ENCODE measurements at places on chromosomes 16 and 17.
A peak's percentile ranks its signal among the peaks of the same experiment; 100 is the strongest.

GRCh38 chr17:6676802-6677157 is 25.2 kb downstream of the C17orf100 start:
- H3K27ac ChIP-seq: no peak overlapping the region
- H3K36me3 ChIP-seq: no peaks in the 10 kb centered on the region
- DNase-seq: no peak
- no peak overlapping the region for H3K4me3 ChIP-seq
- peaks cover 9% of the 10 kb centered on the region for H3K4me1 ChIP-seq

DNA sequence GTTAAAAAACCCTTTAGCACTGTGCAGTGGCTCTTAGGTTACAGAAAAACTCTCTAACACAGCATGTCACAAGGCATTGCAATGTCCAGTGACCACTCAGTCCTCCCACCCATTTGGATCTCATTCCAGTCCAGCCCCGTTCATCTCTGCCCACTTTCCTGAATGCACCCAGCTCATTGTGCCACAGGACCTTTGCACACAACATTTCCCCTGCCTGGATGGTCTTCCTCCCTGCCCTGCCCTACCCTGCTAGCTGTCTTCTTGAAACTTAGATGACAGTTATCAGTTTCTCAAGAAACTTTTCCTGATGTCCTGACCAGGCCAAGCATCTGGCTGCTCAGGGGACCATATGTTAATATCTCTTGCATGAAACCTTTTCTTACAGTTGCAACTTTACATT is 67.2 kb downstream of the WWP2 start:
- no peak overlapping the region for H3K27ac ChIP-seq
- H3K4me3 ChIP-seq: no peak overlapping the region
- no peak for DNase-seq
- no peaks in the 10 kb centered on the region for H3K4me1 ChIP-seq
- peaks cover 7% of the 10 kb centered on the region for H3K36me3 ChIP-seq

GRCh38 chr16:13042291-13042685 is 140.9 kb downstream of the SHISA9 start:
- no peak for DNase-seq
- no peaks in the 10 kb centered on the region for H3K4me1 ChIP-seq
- no peak overlapping the region for H3K4me3 ChIP-seq
- no peak overlapping the region for H3K27ac ChIP-seq

GRCh38 chr17:7572588-7573323 is 6.7 kb upstream of the CD68 start:
- H3K4me3 ChIP-seq: peak overlapping the region; percentile 57
- H3K27me3 ChIP-seq: no peaks in the 10 kb centered on the region
- H3K4me1 ChIP-seq: peaks cover 44% of the 10 kb centered on the region
- peak overlapping the region; percentile 97 for H3K27ac ChIP-seq
- peaks cover 51% of the 10 kb centered on the region for H3K36me3 ChIP-seq

GRCh38 chr16:67415872-67416793 is at the start of gene ZDHHC1:
ZDHHC1 (minus strand) TSS chr16:67416477; CDS start chr16:67407775, 8,702 bp downstream.
- no peaks in the 10 kb centered on the region for H3K36me3 ChIP-seq
- DNase-seq: peak; percentile 28
- H3K27me3 ChIP-seq: peaks cover 11% of the 10 kb centered on the region
- H3K4me1 ChIP-seq: peaks cover 9% of the 10 kb centered on the region
- peak within 1 kb of the TSS; percentile 26 for H3K27ac ChIP-seq
- peak within 1 kb of the TSS; percentile 27 for H3K4me3 ChIP-seq

DNA sequence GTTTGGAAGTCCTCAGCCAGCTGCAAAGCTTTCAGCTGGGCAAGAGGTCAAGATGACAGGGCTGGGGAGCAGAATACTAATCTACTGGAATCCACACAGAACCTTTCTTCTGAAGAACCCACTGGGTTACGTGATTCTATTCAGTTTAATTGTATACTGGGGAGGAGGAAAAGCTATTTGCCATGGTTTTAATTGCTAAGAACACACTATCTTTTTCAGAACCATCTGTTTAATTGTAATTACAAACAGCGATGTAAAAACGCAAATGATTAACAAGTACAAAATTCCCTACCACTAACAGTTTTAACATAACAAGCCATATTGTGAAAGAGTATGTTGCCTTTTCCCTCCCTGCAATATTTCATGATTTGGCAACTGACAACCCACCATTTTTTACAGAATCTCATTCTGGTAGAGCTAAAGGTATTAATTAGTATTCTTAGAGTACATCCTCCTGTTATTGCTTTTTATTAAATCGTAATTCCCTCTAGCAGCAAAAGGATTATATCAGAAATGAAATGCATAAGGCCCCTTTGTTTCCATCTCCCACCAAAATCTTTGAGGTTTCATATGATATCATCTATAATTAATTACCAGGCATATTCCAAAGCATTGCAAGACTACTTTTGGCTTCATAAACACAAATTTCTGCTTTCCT is 12.1 kb downstream of the HYDIN start:
- no peak overlapping the region for H3K4me3 ChIP-seq
- no peaks in the 10 kb centered on the region for H3K36me3 ChIP-seq
- H3K27me3 ChIP-seq: no peaks in the 10 kb centered on the region
- DNase-seq: no peak
- no peaks in the 10 kb centered on the region for H3K4me1 ChIP-seq

DNA sequence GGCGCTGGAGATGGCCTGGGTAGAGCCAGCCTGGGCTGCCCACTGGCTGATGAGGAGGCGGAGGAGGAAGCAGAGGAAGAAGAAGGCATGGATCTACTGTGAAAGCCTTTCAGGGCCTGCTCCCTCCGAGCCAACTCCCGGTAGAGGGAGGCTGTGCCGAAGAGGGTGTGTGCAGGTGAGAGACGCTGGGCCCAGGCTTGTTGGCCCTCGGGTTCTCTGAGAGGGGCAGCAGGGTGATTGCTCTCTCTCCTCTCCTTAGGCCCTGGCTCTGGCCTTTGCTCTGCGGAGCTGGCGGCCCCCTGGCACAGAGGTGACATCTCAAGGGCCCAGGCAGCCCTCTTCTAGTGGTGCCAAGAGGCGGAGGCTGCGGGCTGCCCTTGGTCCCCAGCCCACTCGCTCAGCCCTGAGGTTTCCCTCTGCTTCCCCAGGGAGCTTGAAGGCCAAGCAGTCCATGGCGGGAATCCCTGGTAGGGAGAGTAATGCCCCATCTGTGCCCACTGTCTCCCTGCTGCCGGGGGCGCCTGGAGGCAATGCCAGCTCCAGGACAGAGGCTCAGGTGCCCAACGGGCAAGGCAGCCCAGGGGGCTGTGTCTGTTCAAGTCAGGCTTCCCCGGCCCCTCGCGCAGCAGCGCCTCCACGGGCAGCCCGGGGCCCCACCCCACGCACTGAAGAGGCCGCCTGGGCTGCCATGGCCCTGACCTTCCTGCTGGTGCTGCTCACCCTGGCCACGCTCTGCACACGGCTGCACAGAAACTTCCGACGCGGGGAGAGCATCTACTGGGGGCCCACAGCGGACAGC is 3.6 kb downstream of the TP53I13 start:
- H3K4me3 ChIP-seq: no peak overlapping the region
- peaks cover 22% of the 10 kb centered on the region for H3K36me3 ChIP-seq
- H3K27ac ChIP-seq: no peak overlapping the region
